8988T (cell line): ENCODE measurements at places on chromosomes 2 and 18.

DNA sequence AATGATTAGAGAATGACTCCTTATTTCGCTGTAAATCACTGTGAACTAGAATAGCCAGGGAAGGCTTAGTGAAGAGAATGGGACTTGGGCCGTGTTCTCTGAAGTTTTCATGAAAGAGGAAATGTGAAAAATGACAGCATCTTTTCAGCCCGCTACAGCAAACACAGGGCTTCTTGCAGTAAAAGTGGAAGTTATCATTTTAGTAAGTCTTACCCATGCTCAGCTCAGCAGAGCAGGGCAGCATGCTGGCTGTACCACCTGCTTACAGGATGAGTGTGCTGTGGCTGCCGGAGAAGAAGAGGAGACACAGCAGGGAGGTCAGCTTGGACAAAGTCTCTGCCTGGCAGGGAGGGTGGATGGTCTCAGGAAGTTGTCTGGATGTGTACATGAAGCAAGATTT lies 300.7 kb upstream of the DLGAP1 start:
- DNase-seq: no peak

DNA sequence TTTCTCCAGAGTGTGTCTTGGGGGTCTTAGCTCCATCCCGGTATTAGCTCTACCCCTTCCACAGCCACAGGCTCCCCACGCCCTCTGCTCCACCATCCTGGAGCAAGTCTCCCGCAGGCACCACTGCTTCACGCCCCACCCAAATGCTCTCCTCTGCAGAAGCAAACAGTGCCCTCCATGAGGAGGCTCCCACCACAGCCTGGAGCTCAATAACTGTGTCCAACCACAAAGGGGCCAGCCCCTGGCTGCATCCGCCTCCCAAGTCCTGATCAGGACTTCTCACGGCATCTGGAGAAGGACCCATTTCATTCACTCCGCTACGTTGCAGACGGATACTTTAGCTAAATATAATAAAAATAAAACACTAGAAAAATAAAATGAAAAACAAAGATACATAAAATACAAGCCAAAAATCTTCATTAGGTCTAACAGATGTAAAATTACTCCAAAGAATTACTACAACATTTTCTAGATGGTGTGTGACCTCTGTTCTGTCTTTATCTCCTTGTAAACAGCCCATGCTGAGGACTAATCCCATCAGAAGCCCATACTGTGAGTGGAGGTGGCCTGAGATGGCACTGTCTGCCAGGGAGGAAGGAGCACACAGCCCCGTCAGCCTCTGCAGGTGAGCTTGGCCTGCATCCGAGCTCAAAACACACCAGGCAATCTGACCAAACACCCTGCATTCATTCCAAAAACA lies 210.8 kb upstream of the RAB6C start:
- no peak for DNase-seq

DNA sequence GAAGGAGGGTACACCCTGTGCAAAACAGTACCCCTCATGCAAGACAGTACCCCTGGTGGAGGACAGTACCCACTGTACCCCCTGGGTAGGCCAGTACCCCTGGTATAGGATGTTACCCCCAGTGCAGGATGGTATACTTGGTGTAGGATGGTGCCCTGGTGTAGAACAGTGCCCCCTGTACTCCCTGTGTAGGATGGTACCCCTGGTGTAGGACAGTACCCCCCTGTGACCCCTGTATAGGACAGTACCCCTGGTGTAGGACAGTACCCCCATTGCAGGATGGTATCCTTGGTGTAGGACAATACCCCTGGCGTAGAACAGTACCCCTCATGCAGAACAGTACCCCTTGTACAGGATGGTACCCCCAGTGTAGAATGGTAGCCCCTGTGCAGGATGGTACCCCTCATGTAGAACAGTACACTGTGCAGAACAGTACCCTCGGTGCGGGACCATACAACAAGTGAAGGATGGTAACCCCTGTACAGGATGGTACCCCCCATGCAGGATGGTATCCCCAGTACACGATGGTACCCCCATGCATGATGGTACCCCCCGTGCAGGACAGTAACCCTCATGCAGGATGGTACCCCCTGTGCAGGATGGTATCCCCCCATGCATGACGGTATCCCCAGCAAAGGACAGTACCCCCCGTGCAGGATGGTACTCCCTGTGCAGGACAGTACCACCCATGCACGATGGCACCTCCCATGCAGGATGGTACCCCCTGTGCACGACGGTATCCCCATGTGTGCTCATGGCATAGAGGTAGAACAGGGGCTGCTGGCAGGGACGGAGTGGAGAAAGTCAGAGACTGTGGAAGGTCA lies 248.0 kb downstream of the DCDC2C start:
- no peak for DNase-seq

- DNase-seq: no peak
Measured at GRCh38 chr2:147433822-147434221, 411.0 kb upstream of the ACVR2A start.

GRCh38 chr18:36078751-36079529 lies 11.6 kb upstream of the RPRD1A start:
- no peak for DNase-seq
